ENCODE measurements at places on chromosomes 3 and 15.

- no peak for DNase-seq
These were observed 16.1 kb downstream of the AMOTL2 start for GRCh38 chr3:134357914-134358811.

DNA sequence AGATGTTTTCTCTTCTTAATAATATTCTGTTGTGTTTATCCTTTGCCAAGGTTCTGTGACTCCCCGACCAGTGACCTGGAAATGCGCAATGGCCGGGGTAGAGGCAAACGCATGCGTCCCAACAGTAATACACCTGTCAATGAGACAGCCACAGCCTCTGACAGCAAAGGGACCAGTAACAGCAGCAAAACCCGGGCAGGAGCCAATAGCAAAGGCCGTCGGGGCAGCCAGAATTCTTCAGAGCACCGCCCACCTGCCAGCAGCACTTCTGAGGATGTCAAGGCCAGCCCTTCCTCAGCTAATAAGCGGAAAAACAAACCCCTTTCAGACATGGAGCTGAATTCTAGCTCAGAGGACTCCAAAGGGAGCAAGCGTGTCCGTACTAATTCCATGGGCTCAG is 101.5 kb downstream of the RBPMS2 start:
- DNase-seq: no peak

- DNase-seq: no peak
These were observed 3.3 kb downstream of the RHOV start for GRCh38 chr15:40870716-40871115.

DNA sequence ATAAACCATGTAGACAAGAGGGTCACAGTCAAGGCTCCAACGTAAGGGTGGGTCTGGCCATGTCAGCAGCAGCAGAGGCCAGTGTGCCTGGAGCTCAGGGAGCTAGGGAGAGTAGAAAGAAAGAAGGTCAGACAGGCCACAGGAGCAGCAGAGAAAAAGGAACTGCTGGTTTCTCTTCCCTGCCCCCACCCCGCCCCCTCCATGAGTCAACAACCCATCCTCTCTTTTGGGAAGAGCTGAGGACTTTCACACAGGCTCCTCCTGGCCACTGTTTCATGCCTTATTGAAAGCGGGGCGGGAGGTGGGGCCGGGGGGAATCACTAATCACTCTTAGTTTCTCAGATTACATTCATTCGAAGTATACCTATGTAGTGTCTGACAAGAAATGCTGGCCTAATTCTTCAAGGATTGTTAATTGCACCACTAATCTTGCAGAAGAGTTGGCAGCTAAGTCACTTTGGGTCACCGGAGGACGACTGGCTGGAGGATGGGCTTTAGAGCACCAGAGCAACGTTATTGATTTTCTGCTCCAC is 9.1 kb upstream of the SCG3 start:
- DNase-seq: no peak

- DNase-seq: no peak
These were observed 7.6 kb downstream of the TTC23 start for GRCh38 chr15:99241752-99242151.

DNA sequence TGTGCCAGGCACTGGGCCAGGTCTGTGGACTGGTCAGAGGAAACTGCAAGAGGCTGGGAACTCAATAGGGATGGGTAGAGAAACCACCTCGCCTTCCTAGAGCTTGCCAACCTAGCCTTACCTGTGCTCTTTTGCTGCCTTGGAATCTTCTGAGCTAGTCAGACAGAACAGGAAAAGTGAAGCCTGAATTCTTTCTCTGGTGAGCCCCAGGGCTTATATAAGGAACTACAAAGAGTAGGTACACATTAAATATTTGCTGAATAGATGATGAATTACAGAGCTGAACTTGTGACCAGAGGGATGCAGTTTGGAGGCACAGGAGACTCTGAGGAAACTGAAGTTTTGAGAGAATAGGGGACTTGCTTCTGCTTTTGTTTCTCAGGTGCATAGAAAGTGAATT is 15.6 kb upstream of the FBXW12 start:
- DNase-seq: no peak

DNA sequence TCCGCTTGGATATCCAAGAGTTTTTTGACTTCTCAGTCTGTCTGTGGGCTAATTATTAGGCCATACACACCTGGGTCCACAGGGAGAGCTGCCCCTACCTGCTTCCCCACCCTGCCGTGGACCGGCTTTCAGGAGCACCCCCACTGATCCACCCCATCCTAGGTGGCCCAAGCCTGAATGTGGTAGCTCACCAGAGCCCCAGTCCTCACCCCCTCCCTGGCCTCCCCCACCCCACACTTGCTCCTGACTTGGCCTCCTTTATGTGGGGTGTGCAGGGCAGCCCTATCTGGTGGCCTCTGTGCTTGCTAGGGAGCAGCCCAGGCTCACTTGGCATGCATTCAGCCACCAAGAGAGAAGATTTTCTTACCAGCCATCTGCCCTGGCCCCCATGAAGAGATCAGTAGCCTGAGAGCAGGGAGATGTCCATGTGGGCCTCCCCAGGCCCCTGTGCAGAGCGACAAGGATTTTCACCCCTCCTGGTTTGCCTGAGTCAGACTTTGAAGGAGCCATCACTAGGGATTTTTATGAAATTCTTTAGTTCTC is 11.2 kb downstream of the LRRK1 start:
- no peak for DNase-seq

DNA sequence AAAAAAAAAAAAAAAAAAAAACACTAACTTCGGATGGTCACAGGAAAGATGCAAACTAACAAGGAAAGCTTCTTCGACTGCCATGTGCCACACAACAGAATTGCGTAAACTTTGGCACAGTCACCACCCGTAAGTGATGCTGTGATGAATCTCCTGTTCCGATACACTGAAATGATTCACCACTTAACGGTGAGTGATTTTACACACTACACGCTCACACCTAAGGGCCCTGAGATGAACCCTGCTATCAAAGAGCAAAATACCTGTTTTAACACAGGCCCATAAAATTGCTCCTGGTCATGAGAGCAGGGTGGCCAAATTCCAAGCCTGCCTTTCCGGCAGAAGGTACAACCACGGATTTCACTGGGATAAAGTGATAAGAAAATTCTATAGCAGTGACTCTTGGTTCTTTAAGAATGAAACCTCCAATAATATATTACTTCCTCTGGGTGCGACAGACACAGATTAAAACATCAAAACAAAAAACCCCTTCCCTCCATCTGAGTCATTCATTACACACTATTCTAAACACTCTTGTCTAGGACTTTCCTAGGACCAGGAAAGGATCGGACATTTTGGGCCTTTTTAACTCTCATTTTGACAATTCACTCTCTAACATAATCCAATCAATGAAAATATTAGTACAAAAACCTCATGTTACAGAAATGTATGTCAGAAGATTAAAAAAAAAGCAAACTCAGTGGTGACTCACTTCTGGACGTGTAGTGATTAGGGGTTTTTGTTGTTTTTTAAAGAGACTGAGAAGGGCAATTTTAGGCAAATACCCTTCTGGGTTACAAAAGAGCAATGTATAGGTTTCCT is 28.3 kb downstream of the LRIG1 start:
- DNase-seq: no peak

DNA sequence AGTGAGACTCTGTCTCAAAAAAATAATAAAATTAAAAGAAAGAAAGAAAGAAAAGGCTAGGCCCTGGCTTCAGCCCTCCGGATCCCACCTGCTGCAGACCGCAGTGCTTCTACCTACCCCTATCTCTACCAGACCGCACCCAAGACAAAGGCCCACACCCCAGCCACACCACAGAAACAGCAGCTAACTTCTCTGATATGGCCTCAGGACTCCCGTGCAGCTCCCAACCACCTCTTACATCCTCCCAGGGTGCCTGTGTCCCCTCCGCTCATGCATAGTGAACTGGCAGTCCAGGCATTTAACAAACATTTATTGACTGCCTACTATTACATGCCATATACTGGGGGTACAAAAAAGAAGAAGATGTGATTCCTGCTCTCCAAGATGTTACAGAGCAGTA is 6.9 kb upstream of the HTR3C start:
- DNase-seq: no peak

GRCh38 chr15:51144021-51144532 is 49.4 kb upstream of the TNFAIP8L3 start:
- DNase-seq: no peak

DNA sequence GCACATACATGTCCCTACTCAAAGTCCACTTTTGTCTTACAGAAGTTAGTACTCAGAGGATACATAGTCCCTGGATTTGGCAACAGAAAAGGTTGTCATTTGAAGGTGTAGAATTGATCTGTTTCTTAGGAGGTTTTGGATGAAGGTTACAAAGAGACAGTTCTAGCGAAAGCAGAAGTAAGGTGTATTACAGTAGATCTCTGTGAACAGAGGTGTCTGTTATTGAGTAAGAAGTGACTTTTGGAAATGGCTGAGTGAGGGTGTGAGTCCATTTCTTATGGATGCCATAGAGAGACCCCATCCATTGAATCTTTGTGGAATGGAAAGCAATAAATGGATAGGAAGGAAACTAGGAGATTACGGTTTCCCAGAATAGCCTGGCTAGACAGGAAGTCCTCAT is 5.6 kb downstream of the ZNF662 start:
- no peak for DNase-seq

GRCh38 chr15:48176957-48177356 is 1.1 kb downstream of the MYEF2 start:
- no peak for DNase-seq

- no peak for DNase-seq
These were observed 115.6 kb upstream of the MANF start for GRCh38 chr3:51269466-51269865.

DNA sequence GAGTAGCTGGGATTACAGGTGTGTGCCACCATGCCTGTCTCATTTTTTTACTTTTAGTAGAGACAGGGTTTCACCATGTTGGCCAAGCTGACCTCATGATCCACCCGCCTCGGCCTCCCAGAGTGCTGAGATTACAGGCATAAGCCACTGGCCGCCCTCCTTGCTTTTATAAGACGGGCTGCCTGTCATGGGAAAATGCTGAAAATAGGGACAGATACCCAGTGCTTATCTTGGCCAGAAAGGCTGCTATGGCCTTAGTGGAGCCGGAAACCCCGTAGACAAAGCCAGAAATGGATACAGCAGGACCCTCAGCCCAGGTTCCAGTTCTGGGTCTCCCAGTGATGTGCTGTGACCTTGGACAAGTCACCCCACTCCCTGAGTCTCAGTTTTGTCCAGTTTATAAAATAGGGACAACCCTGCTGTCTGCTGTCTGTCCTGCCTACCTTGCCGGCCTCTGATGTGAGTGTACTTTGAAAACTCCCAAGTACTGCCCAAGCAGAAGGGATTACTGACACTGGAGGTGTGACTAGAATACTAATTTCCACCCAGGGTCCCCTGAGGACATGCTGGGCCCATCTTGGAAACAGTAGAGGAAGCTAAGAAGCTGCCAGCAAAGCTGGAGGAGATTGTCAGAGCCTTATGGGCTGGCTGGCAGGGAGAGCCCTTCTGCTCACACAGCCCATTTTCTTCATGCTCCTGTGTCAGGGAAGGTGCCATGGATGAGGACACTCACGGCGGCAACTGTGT is 59.6 kb downstream of the BDH1 start:
- DNase-seq: no peak

- DNase-seq: no peak
These were observed 71.4 kb downstream of the C3orf80 start for GRCh38 chr3:160296591-160296990.

GRCh38 chr3:151142929-151143328 is 57.5 kb downstream of the MED12L start:
- no peak for DNase-seq

- no peak for DNase-seq
These were observed 21.0 kb downstream of the ILDR1 start for GRCh38 chr3:122000936-122001605.

DNA sequence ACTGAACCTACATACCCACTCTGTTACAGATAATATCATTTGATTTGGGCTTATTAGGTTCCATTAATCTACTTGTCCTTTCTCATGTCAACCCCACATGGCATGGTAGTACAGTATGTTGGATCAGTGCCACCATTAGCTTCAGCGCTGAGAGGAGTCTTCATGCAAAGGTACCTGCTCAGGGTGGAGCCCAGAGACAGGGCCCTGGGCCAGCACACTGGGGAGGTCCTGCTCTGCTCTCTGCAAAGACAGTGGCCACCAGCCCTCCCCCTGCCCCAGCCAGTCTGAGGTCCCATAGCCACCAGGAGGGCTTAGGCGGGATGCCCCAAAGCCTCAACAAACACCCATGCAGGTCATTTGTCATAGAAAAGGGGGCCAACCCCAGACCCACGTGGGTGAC is 71.0 kb downstream of the ATP10A start:
- no peak for DNase-seq

GRCh38 chr3:42068303-42069088 is 22.7 kb upstream of the TRAK1 start:
- no peak for DNase-seq

- no peak for DNase-seq
These were observed 344.3 kb downstream of the EDEM1 start for GRCh38 chr3:5531741-5532290.

GRCh38 chr3:142595581-142595950 is 627 bp upstream of the PLS1 start:
- no peak for DNase-seq

DNA sequence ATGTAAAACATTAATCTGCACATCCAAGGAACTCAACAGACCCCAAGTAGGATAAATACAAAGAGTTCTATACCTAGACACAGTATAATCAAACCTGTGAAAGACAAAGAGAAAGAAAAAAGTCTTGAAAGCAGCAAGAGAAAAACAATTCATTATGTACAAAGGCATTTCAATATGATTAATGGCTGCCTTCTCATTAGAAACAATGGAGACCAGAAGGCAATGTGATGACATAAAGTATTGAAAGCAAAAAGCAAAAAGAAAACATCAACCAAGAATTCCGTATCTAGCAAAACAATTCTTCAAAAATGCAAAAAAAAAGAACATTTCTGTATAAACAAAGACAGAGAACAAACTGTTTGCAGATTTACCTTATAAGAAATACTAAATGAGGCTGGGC is 81.1 kb downstream of the XXYLT1 start:
- DNase-seq: no peak

GRCh38 chr3:83039422-83039821 is 1278.0 kb upstream of the GBE1 start:
- DNase-seq: peak; percentile 4

DNA sequence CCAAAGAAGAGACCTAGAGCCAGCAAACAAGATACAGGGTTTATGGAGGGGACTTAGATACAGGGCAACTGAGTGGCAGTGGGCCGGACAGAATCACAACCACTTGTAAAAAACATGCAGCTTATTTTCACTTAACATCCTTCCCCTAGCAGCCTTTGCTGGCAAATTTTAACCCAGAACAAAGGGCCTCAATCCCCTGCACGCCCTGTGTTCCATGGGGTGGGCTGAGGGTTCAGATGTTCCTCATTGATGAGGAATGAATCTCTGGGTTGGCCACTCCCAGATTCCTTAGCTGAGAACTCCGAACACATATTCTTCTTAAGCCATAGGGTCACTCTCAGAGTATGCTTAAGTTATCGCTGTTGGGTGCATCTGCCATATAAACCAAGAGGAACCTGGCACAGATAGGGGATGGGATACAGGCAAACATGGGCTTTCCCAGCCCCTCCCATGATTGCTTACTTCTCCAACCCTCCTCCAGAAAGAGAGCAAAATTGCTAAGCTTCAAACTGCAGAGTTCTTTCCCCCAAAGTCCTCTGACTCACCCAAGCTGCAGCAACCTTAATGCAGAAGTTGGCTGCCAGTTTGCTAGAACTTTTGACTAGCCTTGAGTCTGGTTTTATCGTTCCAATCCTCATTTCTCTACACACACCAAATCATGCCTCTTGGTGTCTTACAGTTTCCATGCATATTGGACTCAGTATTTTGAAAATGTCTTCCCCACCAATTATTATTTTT is 146.9 kb downstream of the CD47 start:
- no peak for DNase-seq
